Umbilical cord (tissue), 2 donors: ENCODE measurements at places on chromosomes 7 and 10.
A peak's percentile ranks its signal among the peaks of the same experiment; 100 is the strongest.

GRCh38 chr10:63627881-63628296 is 106.7 kb downstream of the REEP3 start:
- peak; percentile 16 for DNase-seq

DNA sequence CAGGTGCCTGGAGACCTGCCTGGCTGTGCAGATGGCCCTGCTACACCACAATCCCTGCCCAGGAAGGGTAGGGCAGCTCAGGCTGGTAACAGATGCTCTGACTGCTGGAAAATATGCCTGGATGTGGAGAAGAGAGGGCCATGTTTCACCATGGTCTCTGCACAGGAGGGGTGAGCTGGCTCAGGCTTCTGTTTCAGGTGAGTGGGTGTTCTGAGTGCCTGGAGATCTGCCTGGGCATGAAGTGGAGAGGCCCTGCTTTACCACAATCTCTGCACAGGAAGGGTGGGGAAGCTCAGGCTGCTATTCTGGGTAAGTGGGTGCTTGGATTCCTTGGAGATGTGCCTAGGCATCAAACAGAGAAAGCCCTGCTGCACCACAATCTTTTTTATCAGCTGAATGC is 350.1 kb downstream of the KIF20B start:
- DNase-seq = peak; percentile 19

DNA sequence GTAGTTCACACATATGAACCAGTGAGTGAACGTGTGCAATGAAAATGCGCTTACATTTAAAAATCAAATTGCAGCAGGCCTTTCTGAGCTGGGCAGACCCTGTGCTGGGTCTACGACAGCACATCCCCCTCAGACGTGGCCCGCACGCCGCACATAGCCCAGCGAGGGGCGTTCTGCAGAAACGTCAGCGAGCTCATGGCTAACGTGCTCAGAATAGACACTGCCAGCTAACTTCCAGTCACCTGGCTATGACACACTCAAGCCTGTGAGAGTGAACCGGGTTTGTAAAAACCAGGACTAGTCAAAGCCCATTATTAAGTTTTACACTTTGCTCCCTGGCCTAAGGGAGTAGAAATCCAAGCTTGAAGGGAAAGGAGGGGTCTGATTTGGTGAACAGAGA is 108.1 kb upstream of the INSIG1 start:
- no peak for DNase-seq

DNA sequence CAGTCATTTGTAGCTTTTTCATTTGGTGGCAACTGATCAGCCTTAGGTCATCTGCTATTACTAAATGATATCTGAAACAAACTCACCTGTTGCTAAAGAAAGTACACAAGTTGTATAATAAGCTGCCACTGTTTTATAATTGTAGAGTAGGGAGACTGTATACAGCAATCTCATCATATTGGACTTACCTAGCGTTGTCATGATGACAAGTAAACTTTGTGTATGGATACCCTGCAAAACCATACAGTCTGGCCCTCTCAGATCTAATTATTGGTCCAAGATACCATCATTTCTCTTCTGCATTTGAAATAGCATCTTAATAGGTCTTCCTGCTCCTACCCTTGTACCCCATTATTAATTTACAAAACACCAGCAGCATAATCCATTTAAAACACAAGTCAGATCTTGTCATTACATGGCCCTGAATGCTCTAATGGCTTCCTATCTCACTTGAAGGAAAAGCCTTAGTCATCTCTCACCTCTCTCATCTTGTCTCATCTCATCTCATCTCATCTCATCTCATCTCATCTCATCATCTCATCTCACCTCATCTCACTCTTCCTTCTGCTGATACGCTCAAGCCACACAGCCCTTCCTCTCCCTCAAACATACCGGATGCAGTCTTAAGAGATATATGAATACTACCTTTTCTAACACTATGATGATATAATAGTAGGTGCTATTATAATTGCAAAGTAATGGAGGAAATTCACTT is 540.6 kb downstream of the MDFIC start:
- no peak for DNase-seq
